Activated naive CD4-positive, alpha-beta T cell treated with Interleukin-2 at 50 U/mL for 16 hours (primary cell): ENCODE measurements at places on chromosomes 3 and 15.

GRCh38 chr3:154758109-154758868, 321.8 kb upstream of the MME start:
- no peak for DNase-seq

- no peak for DNase-seq
Measured at GRCh38 chr15:95990833-95991232, 339.7 kb upstream of the NR2F2 start.

DNA sequence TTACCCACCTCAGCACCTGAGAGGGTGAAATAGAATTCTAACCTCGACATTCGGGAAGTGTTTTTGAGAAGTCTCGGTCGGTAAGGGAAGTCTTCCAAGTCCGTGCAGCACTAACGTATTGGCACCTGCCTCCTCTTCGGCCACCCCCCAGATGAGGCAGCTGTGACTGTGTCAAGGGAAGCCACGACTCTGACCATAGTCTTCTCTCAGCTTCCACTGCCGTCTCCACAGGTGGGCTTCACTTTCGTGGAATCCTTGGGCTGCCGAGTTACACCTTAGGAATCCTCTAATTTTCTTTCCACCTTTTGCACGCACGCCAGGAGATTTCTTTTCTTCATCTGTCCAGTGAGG, 775 bp downstream of the CCNDBP1 start:
- no peak for DNase-seq

GRCh38 chr3:119524931-119525662, 26.8 kb downstream of the TIMMDC1 start:
- DNase-seq: no peak

DNA sequence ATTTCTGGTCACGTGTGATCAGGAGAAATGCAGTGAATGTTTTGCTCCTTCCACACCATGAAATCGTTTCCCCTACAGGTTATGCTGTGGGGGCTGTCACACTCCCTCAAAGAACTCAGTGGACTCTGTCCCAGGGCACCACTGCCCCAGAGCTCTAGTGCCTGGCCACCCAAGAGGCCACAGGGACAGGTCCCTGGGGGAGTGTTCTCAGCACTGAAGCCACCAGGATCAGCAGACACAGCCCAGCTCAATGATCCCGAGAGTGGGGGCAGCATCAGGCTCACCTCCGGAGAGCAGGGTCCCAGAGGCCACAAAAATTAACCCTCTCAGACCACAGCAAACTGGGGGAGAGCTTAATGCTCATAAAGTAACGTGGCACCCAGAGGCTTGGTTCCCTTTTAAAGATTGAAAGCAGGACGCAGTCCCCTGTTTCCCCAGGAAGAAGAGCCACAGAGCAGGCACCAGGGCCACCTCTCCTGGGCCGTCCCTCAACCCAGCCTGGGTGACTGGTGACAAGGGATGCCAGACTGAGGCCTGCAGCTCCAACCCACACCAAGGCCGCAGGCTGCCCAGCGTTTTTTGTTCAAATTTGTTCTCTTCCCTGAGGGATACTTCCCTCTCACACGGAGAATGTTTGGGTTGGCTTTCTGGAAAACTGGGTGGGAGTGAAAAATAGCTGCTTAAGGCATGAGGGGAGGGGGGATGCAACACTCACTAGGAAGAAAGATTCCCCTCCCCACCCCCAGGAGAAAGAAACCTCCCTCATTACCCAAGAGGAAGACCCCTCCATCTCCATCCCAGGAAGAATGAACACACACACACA, 123.3 kb upstream of the IGF1R start:
- no peak for DNase-seq

- DNase-seq: no peak
Measured at GRCh38 chr3:110456001-110456400, 615.6 kb upstream of the NECTIN3 start.

GRCh38 chr15:42723068-42723467, 13.9 kb downstream of the CDAN1 start:
- no peak for DNase-seq

- DNase-seq: no peak
Measured at GRCh38 chr3:38985581-38985980, 66.2 kb downstream of the SCN11A start.

DNA sequence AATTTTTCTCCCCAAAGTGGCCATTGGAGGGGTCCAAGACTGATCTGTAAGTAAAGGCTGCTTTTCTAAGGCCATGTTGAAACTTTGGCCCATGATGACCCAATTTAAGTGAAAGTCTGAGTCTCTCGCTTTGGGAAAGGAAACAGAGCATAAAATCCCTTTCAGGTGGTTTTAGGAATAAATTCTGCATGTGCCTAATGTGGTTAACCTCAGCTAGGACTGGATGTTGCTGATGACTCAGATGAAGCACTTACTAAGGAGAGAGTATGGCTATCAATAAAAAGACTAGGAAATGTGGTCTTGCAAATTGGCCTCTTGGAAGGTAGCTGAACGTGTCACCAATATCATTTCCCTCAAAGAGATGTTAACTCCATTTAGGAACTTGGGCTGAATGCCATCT, 458.5 kb downstream of the AGBL1 start:
- no peak for DNase-seq

GRCh38 chr3:96209699-96210098, 604.7 kb upstream of the EPHA6 start:
- no peak for DNase-seq

DNA sequence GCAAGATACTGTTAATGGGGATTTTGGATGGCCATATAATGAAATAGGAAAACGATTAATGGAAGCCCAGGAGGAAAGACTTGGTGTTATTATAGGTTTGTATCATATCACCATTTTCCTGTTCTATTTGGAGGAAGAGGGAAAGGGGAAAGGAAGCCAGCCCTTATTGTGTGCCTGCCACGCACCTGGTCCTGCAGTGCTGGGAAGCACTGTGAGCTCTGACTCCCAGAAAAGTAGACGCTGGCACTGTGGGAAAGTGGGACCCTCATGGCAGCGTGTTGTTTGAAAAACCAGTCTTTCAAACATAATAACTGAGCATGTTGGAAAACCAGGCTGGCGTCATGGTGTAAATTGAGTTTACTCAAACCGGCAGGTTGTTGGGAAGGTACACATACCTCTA, 22.0 kb downstream of the CGNL1 start:
- DNase-seq: no peak

GRCh38 chr3:189726277-189726676, 95.1 kb downstream of the TP63 start:
- no peak for DNase-seq

DNA sequence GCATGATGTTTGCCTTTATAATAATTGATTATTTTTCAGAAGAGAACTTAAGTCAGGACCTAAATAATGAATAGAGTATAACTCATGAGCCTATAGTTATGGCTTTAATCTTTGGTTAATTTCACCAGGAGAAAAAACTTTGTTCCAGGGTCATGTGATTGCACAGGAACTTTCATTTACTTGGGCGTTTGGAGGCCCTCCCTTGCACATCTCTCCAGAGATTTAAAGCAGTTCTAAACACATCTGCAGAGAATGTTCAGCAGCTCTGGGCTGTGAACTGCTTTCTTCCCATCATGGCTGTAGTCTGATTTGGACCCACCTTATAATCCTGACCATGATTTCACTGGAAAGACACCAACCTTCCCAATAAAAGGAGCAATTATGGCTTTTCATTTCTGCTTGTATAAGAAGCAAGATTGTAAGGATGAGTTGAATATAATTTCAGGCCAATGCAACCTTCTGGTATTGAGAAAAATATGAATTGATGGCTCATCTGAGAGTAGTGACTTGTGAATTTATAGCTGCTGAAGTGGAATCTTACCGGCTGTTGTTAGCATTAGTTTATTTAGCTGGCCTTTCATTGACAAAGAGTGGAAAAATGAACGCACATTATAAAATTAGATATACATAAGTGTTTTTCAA, 80.9 kb upstream of the PRTG start:
- DNase-seq: no peak

DNA sequence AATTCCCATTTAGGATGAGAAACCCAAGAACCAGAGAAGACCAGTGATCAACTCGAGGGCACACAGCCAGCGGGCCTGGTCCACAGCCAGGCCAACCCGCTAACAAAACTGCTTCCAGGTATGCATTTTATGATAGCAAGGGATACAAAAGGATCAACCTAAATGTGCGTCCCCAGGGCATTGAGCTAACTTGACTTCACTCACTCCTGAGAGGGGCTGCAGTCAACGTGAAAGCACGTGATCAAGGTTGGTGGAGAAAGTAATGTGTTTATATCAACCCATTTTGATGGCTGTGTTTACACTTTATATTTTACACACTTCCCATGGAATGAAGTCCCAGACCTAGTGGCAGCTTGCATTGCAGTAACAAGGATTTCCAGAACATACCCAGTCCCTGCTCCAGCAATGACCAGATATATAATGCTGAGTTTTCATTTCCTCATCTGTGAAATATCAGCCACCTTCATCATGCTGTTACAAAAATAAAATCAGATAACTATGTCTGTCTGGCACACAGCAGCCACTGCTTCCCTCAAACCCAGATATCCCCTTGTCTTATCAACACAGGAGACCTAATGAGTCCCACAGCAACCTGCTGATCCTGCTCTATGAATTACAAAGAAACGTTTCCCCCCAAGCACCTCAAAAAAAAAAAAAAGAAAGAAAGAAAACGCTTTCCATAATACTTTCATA, 2.0 kb downstream of the KLHL6 start:
- no peak for DNase-seq

- no peak for DNase-seq
Measured at GRCh38 chr3:170506556-170506955, 79.3 kb downstream of the SLC7A14 start.

- no peak for DNase-seq
Measured at GRCh38 chr3:186261638-186262037, 100.4 kb downstream of the DGKG start.

GRCh38 chr3:76669322-76669721, 370.6 kb upstream of the ROBO2 start:
- DNase-seq: no peak

DNA sequence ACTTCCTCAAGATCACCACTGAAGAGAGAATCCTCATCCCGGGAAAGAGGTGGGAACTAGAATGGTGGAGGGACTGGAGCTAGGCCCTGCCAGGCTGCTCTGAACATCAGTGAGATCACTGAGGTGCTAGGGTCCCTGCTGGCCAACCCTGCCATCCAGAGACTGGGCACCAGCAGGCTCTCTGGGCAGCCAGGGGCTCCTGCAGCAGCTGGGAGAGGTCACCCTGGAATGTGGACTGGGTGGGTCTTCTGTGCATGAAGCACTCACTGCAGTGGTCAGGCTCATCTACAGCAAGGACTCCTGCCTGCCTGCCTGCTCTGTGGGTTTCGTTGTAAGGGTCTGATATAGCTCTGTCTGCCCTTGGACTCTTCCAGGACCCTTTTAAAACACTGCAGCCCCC, 24.9 kb downstream of the ALS2CL start:
- DNase-seq: peak; percentile 0

DNA sequence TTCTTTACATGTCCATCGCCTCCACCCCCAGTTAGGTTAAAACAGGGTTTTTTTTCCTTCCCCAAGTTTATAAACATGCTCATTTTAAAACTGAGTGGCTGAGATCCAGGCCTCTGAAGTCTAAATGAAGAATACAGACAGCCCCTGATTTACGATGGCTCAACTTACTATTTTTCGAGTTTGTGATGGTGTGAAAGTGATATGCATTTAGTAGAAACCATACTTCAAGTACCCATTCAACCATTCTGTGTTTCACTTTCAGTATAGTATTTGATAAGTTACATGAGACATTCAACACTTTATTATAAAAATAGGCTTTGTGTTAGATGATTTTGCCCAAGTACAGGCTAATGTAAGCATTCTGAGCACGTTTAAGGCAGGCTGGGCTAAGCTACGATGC, 30.5 kb upstream of the GNB5 start:
- no peak for DNase-seq

DNA sequence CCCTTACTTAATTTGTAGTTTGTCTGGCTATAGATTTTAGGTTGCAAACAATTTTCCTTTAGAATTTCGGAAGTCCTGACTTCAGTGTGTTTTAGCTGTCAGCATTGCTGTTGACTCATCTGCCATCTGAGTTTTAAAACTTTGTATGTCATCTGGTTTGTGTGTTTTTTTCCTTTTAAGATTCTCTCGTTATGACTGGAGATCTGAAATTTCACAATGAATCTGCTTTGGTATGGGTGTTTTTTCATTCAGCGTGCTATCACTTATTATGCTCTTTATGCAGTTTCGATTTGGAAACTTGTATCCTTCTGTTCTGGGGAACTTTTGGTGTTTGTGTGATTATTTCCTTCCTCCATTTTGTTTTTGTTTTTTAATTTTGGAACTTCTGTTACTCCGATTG, 53.7 kb upstream of the ZNF280D start:
- DNase-seq: no peak

GRCh38 chr3:173402656-173403055, 5.1 kb downstream of the NLGN1 start:
- no peak for DNase-seq

GRCh38 chr3:127760361-127760760, 62.0 kb downstream of the MGLL start:
- no peak for DNase-seq

DNA sequence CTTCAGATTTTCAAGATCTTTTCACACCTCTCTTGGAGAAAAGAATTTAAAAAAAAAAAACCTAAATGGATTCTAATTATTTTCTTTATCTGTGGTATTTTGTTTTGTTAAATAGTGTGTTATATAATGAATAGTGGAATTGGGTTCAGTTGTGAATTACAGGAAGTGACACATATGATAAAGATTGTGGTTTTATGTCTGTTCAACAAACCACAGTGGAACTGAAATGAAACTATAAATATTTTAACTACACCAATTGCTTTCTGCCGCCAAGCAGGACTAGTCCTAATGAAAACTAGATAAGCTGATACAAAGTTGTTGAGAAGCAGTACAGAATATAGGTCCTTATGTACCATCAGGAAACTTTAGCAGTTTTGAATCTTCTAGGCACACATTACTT, 121.6 kb downstream of the UBE2E2 start:
- DNase-seq: no peak

GRCh38 chr3:196311-197148, at the start of gene CHL1:
Gene CHL1 (plus strand): TSS chr3:196763. CDS start chr3:319777, 123,014 bp downstream.
- no peak for DNase-seq

GRCh38 chr15:36803773-36804172, 224.3 kb downstream of the CDIN1 start:
- DNase-seq: no peak

- DNase-seq: no peak
Measured at GRCh38 chr3:186058225-186058624, 50.7 kb downstream of the ETV5 start.

DNA sequence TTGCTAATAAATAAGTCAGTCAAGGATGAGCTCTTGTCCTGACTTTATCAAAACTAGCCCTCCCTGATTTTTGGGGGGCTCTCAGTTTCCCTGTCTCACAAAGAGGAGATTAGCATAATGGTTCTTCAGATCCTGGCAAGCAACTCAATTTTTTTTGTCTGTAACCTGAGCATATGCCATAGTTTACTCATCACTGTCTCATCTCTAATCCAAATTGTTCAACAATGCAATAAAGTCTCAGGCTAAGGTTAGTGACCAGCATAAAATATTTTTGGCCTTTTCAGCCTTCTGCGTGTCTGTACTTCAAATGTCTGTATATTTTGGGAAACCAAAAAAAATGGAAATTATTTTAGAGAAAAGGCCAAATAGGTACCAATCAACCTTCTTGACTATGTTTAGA, 465.6 kb upstream of the TPRG1 start:
- DNase-seq: no peak

GRCh38 chr15:68283401-68283800, 5.9 kb downstream of the FEM1B start:
- DNase-seq: no peak

- DNase-seq: no peak
Measured at GRCh38 chr3:194384156-194384555, 14.6 kb upstream of the LRRC15 start.
